ENCODE measurements at places on chromosomes 4 and X. TPM values are rescaled to one million over a fixed set of nuclear protein-coding genes. Genes with fewer than 3 reads are reported as not detected.

GRCh38 chrX:136829413-136829812, 48.7 kb upstream of the ARHGEF6 start:
- no peak for DNase-seq
- H3K4me3 ChIP-seq, result no peak overlapping the region
- no peaks in the 10 kb centered on the region for H3K27me3 ChIP-seq
- no peaks in the 10 kb centered on the region for H3K36me3 ChIP-seq
- H3K27ac ChIP-seq, result no peak overlapping the region

DNA sequence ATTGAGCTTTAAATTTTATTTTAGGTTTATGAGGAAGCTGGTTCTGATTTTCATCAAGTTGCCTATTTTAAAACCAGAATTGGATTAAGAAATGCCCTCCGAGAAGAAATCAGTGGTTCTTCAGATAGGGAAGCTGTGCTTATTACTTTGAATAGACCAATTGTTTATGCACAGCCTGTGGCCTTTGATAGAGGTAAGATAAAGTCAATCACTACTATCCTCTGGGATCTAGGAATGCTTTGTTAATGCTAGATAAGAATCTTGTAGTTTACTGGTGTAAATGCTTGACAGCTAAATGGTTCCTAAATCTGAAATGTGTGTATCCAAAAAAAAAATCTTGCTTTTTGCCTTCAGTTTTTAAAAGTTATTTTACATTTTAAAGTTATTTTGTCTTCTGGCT, 73.0 kb upstream of the ADAD1 start:
- H3K4me1 ChIP-seq, result no peaks in the 10 kb centered on the region
- H3K27ac ChIP-seq, result no peak overlapping the region
- H3K4me3 ChIP-seq, result no peak overlapping the region
- H3K27me3 ChIP-seq, result no peaks in the 10 kb centered on the region
- H3K36me3 ChIP-seq, result peaks cover 18% of the 10 kb centered on the region

- no peak within 1 kb of the TSS for H3K4me3 ChIP-seq
- H3K4me1 ChIP-seq, result no peaks in the 10 kb centered on the region
- peak; percentile 89 for DNase-seq
- H3K36me3 ChIP-seq, result peaks cover under 1% of the 10 kb centered on the region
- H3K27ac ChIP-seq, result peak within 1 kb of the TSS; percentile 69
These were observed at the start of gene FAM13A for GRCh38 chr4:89056953-89057398. TSS of gene FAM13A (minus strand) at chr4:89057185. CDS start at chr4:89056964, 221 bp downstream.

DNA sequence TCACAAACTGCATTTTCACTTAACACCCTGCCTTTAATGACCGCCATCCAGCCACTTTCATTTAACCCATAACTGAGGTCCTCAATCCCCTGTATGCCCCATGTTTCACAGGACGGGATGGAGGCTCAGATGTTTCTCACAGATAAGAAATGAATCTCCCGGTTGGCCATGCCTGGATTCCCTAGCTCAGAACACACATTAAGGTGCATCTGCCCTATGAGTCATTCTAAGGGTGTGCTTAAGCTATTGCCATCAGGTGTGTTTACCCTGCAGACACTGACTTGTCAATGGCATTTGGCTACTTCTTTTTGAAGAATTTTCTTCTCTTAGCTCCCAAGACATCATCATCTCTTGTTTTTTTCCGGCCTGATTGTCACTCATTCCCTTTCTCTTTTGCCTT, 222.6 kb upstream of the SMIM31 start:
- no peak overlapping the region for H3K27ac ChIP-seq
- no peaks in the 10 kb centered on the region for H3K36me3 ChIP-seq
- no peaks in the 10 kb centered on the region for H3K27me3 ChIP-seq
- H3K4me3 ChIP-seq, result no peak overlapping the region
- no peaks in the 10 kb centered on the region for H3K4me1 ChIP-seq
- no peak for DNase-seq

- H3K36me3 ChIP-seq, result no peaks in the 10 kb centered on the region
- no peak overlapping the region for H3K27ac ChIP-seq
- H3K4me3 ChIP-seq, result no peak overlapping the region
These were observed 2.8 kb downstream of the TIGD2 start for GRCh38 chr4:89114100-89114499.

- H3K27ac ChIP-seq, result no peak overlapping the region
- H3K27me3 ChIP-seq, result no peaks in the 10 kb centered on the region
- no peak overlapping the region for H3K4me3 ChIP-seq
- no peak for DNase-seq
These were observed 56.4 kb upstream of the SCML1 start for GRCh38 chrX:17680732-17681413.

DNA sequence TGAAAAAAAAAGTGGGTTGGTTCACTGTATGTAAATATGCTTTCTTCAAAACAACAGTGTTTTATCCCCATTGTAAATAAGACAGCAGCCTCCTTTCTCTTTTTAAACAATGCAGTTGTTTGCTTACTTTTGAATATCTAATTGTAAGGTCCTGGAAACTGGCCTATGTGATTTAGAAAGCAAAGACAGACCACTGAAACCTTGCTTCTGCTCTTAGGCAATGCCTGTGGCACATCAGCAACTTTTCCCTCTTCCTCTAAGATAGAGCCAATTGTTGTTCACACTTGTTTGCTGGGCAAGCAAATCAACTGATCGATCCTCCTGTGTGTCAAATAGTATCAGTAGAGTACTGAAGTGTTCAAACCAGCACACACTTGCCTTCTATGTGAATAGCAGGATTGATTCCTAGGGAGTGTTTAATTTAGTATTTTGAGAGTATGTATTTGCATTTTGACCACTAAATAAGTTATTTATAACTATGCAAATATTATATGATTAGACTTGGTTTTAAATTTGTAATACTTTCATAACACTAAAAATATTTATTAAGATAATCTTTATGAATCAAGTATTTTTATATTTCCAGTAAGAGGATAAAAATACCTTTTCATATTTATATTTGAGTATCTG, 55.4 kb upstream of the GRPR start:
- no peaks in the 10 kb centered on the region for H3K36me3 ChIP-seq
- H3K4me1 ChIP-seq, result no peaks in the 10 kb centered on the region
- no peak overlapping the region for H3K27ac ChIP-seq
- DNase-seq, result no peak
- H3K27me3 ChIP-seq, result no peaks in the 10 kb centered on the region

GRCh38 chr4:156732634-156733033, 239.0 kb downstream of the PDGFC start:
- H3K27ac ChIP-seq, result no peak overlapping the region
- H3K36me3 ChIP-seq, result no peaks in the 10 kb centered on the region
- no peak overlapping the region for H3K4me3 ChIP-seq
- H3K27me3 ChIP-seq, result no peaks in the 10 kb centered on the region

DNA sequence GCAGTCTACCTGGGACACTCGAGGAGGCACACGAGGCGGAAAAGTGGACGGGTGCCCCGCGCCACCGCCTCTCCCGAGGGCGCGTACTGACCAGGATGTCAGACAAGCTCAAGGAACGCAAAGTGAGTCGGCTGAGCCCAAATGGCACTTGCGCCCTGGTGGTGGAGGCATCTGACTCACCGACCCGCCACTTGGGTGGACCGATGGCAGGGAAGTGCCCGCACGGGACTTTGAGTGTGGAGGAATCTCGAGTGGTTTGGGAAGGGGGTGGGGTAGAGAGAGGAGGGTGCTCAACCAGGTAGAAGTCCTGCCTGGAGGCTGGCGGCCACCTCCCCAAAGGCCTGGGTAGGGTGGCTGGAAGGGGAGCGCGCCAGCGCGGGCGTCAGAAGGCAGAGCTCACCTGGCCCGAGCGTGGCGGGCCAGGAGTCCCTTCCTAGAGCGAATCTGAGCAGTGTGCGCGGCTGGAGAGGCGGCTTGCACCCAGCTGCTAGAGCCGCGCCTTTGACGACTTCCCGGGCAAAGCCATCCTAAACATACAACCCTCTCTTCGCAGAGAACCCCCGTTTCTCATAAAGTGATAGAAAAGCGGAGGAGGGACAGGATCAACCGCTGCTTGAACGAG, 655 bp downstream of the HELT start:
- H3K27ac ChIP-seq, result no peak overlapping the region
- no peaks in the 10 kb centered on the region for H3K4me1 ChIP-seq
- DNase-seq, result no peak
- peaks cover 96% of the 10 kb centered on the region for H3K27me3 ChIP-seq

DNA sequence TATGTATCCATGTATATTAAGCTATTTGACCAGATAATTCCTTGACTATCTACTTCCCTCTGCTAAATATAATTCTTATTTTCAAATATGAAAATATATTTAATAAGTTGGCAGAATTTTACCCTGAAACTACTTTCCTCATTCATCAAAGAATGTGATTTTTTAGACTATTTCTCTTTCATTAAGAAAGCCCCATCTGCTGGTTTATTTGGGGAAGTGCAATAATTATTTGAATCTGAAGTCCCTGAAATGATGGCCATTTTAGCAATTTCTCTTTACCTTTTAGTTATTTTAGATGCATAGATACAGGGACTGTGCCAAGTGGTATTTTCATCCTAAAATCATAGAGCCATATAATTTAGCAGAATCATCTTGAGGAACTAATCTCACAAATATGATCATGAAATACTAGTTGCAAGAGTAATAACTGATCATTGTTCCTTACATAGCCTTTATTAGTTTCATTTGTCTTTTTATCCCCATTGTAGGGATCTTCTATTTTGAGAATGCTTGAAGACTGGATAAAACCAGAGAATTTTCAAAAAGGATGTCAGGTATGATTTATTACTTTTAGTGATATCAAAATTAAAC, 39.0 kb downstream of the ENPEP start:
- no peaks in the 10 kb centered on the region for H3K4me1 ChIP-seq
- no peaks in the 10 kb centered on the region for H3K36me3 ChIP-seq
- DNase-seq, result peak; percentile 45
- no peaks in the 10 kb centered on the region for H3K27me3 ChIP-seq

DNA sequence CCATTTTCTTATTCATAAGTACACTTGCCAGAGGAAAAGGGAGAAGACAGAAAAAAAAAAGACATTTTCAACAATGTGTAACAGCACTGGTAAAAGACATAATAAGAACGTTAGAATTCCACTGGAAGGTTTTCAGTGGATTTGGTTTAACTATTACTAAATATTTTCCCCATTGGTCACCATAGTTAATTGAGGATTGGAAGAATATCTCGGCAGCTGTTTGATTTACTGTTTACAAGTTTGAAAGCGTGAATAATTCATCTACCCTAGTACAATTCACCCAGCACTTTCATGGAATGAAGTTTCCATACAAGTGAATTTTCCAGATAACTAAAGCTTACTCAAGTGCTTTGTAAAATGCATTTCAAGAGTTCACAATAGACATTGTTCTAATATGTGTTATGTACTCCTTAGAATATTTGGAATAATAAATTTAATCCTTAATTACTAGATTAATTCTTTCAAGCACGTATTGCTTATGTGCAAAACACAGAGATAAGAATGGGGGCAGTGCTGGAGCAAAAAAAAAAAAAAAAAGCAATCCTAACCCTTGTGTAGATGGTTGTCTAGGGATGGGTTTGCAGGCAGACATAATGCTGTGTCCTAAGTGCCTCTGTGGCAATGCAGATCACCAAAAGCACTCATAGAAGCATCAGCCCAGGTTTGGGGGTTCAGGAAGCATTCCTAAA, 57.1 kb downstream of the ENPEP start:
- H3K4me3 ChIP-seq, result no peak overlapping the region
- no peak for DNase-seq
- H3K4me1 ChIP-seq, result no peaks in the 10 kb centered on the region
- no peaks in the 10 kb centered on the region for H3K27me3 ChIP-seq
- H3K36me3 ChIP-seq, result no peaks in the 10 kb centered on the region
- no peak overlapping the region for H3K27ac ChIP-seq

DNA sequence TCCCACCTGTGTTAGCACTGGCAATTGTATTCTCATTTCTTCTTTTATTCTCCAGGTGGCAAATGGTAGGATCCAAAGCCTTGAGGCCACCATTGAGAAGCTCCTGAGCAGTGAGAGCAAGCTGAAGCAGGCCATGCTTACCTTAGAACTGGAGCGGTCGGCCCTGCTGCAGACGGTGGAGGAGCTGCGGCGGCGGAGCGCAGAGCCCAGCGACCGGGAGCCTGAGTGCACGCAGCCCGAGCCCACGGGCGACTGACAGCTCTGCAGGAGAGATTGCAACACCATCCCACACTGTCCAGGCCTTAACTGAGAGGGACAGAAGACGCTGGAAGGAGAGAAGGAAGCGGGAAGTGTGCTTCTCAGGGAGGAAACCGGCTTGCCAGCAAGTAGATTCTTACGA, 176.9 kb downstream of the PTTG2 start:
- H3K36me3 ChIP-seq, result peaks cover 7% of the 10 kb centered on the region
- no peak overlapping the region for H3K4me3 ChIP-seq
- no peak overlapping the region for H3K27ac ChIP-seq
- peaks cover 35% of the 10 kb centered on the region for H3K4me1 ChIP-seq
- no peaks in the 10 kb centered on the region for H3K27me3 ChIP-seq

GRCh38 chr4:123380728-123381716, 15.6 kb upstream of the SPRY1 start:
- no peak overlapping the region for H3K4me3 ChIP-seq
- H3K27ac ChIP-seq, result no peak overlapping the region
- no peaks in the 10 kb centered on the region for H3K4me1 ChIP-seq
- no peaks in the 10 kb centered on the region for H3K36me3 ChIP-seq

DNA sequence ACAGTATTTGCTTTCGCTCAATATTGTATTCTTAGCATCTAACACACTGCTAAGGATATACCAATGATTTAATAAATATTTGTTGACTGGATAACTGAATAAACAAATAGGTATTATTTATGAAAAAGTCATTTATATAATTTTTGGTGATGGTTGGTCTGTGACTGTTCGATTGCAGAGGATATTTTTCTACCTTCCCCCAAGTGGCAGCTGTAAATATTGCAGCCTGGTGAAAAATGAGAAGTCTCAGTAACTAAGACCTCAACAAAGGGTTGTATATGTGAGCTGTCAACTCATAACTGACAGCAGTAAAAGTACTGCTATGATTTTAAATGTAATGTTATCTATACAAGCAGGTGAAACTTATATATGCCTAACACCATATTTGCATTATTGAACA, 36.0 kb downstream of the HTR2C start:
- no peaks in the 10 kb centered on the region for H3K4me1 ChIP-seq
- no peaks in the 10 kb centered on the region for H3K27me3 ChIP-seq
- H3K27ac ChIP-seq, result no peak overlapping the region
- no peak overlapping the region for H3K4me3 ChIP-seq
- no peak for DNase-seq

NSUN7 gene
- 1.1 TPM for polyA plus RNA-seq

BMPR1B gene
- polyA plus RNA-seq, result 0.07 TPM

GPR143 gene
- 6.7 TPM for polyA plus RNA-seq

GC gene
- 3.0 TPM for polyA plus RNA-seq

MEPE gene
- 0.01 TPM for polyA plus RNA-seq

PCYT1B gene
- polyA plus RNA-seq, result 0.63 TPM

AFF2 gene
- polyA plus RNA-seq, result 0.34 TPM

UGT2B7 gene
- polyA plus RNA-seq, result 20.7 TPM

TRAM1L1 gene
- not detected for polyA plus RNA-seq

CYLC1 gene
- not detected for polyA plus RNA-seq

AASDH gene
- 4.2 TPM for polyA plus RNA-seq
